ENCODE measurements at places on chromosomes 5 and 9. TPM values are rescaled to one million over a fixed set of nuclear protein-coding genes. Genes with fewer than 3 reads are reported as not detected.

TAF11L9 gene
- total RNA-seq = not detected

HMGCR gene
- 64.6 TPM for total RNA-seq

ADCY2 gene
- not detected for total RNA-seq

KIF12 gene
- total RNA-seq = not detected

ABLIM3 gene
- not detected for total RNA-seq

DNA sequence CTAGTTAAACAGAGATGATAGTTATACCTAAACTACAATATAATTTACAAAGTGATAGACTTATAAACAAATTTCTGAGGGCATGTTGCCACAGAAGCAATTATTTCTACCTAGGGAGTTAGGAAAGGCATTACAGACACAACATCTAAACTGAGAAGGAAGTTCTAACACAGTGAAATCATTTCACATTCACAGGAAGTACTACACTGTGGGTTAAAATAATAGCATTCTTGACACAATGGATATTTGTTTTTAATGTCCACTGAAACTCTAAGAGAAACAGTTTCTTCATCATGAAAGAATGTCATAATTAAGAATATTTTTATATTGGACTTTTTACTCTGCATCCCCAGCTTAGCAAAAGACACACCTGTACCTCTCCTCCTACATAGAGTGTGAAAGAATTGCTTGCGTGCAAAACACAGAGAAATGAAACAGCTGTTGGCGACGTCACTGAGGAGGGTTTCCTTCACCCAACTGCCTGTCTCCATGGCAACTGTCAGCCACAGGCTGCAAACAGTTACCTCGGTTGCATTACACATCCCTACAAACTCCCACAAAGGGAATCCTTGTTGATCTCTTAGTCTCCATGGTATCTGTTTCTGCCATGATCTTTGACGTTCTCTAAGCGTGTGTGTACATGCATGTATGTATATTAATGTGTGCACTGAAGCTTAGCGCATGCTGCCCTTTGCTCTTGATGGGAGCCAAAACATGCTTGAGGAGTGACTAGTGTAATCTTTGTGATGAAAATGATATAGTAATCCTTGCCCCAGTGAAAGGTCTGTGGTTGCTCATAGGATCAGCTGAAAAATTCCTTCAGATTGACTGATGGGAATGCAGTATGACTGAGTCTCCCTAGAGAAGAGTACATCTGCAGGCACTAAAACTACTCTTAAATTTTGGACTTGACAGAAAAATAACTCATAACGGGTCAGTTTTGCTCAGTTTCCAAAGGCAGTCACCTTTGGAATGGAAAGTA, 168.5 kb downstream of the ACTL7B start:
- no peak for DNase-seq

DNA sequence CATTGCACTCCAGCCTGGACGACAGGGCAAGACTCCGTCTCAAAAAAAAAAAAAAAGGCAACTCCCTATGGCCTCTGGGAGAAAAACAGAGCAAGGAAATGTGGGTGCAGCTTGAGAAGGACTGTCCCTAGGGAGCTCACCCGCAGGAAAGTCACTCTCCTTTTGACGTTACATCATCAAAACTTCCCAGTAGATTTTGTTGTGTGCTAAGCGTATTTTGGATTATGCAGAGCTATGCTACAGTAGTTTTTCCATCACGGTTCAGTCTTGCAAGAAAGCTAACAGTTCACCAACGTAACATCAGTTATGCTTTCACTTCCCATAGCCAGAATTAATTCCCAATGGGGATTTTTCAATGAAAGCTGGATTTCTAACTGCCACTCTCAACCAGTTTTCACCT, 138.8 kb downstream of the HSD17B3 start:
- DNase-seq = no peak

- no peak for DNase-seq
Measured at GRCh38 chr9:90909747-90910283, 108.2 kb downstream of the SYK start.

GRCh38 chr5:43840424-43841125, 237.6 kb downstream of the NNT start:
- DNase-seq = no peak

- DNase-seq = peak; percentile 65
Measured at GRCh38 chr9:99592834-99593574, 228.7 kb upstream of the NR4A3 start.

GRCh38 chr5:173483160-173483559, 133.3 kb downstream of the BOD1 start:
- no peak for DNase-seq

DNA sequence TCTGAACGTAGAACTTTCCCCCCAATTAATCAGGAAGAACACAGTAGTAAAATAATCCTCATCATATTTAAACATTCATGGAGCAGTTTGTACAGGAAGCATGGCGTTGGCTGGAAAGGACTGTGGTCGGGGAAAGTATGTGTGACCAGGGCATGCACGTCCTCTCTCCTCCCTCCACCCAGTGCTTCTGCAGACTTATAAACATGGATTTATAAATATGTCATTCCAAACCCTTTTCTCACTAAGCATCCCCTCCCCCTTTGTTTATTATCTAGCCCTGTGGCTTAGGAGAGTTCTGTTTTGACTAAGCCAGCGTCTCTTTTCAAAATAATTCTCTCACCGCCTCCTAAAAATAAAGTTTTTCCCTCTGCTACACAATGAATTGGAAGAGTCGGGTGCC, 70.4 kb upstream of the DAP start:
- no peak for DNase-seq

- no peak for DNase-seq
Measured at GRCh38 chr5:127887282-127887681, 184.1 kb downstream of the CCDC192 start.
